ENCODE measurements at places on chromosomes 11 and 22.
A peak's percentile ranks its signal among the peaks of the same experiment; 100 is the strongest.

DNA sequence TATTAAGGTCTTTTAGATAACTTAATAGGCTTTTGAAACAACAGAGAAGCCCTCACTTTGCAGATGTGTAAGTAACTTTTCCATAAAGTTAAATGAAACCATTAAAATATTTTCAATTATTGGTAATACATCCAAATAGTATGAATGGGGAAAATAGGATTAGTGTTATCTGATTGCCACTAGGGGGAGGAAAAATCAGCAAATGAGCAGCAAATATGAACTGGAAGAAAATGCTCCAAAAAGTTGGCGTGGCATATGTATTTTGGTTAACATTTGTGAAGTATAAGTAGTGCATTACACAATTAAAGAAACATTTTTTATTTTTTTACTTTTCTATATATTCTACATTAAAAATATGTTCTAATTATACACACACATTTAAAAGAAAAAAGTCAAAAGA lies 259.8 kb upstream of the ANO5 start:
- DNase-seq, result no peak

- no peak for DNase-seq
Measured at GRCh38 chr11:121961321-121961801, 154.7 kb downstream of the BLID start.

GRCh38 chr22:50602338-50602700 lies 1.7 kb downstream of the MAPK8IP2 start:
- DNase-seq, result no peak

DNA sequence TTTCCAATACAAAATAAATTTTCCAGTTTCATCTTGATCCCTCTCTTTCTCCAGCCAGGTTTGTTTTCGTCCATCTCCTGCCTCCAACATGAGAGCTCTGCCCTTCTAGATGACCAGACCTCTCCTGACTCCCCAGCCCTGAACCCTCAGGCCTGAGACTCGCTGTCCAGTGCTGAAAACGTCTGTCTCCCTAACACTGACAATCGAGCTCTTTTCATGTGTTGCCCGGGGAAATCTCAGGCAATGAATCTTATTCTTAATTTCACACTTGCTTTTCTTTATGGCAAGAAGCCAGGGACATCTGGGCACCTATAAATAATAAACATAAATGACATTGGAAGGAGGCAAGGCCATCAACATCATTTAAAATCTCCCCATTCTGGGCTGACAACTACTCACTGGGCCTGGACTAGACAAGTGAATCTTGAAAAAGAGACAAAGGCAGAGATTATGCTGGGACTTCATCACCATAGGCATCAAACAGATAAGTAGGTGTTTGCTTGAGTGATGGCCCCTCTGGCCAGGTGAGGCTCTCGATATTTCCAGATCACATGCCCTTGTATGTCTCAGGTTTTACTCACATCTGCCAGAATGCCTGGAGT lies 274.5 kb upstream of the B3GAT1 start:
- no peak for DNase-seq

DNA sequence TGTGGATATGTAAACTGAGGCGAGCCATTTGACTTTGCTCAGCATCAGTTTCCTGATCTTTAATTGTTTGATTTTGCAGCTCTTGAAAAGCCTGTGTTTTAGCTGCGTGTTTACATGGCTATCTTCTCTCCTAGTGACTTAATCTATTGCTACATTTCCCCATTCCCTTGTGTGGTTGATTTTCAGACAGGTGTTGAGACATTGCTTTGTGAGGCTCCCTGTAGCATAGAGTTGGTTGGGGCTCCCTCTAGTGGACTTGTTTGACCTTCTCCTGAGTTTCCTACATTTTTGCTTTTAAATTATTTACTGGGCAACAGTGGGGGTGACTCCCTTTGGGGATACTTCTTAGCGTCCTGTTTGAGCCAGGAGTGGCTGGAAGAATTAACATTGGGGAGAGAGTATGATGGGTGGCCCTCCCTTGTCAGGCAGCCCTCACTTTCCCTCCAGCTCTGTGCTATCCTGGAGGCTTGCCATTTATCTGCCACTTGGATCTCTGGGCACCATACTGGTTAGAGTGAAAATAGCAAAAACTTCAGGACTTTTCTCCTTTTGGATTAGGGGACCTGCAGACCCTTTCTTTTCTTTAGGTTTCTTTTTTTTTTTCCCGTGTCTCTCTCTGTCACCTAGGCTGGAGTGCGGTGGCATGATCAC lies 9.2 kb upstream of the CBL start:
- peak; percentile 87 for DNase-seq

- DNase-seq, result no peak
Measured at GRCh38 chr11:103450241-103450640, 341.0 kb downstream of the DYNC2H1 start.

DNA sequence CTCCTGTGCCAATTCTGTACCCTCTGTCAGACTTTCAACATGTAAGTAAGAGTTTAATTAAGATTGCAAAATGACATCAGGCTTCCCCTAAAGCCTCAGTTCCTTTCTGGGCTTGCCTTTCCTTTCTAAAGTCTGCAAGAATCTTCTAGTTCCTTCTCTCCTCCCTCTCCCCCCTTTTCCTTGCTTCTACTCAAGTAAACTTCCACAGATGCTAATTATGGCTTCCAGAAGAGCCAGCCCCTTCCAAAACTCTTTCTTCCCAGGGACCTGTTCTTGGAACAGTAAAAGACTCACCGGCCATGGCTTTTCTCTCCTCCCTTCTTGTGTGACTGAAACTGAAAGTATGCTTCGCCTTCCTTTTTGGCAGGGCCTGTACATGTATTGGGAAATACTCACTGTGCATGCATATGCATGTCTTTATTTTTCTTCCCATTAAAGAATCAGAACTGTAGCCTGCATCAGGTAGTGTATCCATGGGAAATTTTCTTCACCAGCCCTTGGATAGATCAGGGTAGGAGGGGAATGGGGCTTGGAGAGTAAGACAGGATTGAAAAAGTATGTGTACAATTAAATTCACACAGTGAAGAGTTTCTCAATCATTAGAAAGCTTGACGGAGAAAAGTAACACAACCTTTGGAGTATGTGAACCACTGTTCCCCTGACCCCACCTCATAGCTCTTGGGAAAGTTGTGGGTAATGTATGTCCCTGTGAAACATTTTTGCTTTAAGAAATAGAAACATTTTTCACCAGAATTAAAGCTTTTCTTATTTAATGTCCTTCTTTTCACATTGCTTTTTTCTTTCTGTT lies at the start of gene CASP1:
CASP1 (minus strand) TSS at position 332 of the 808 bp plus-strand sequence; CDS start at position 301, 31 bp downstream.
- peak; percentile 71 for DNase-seq

DNA sequence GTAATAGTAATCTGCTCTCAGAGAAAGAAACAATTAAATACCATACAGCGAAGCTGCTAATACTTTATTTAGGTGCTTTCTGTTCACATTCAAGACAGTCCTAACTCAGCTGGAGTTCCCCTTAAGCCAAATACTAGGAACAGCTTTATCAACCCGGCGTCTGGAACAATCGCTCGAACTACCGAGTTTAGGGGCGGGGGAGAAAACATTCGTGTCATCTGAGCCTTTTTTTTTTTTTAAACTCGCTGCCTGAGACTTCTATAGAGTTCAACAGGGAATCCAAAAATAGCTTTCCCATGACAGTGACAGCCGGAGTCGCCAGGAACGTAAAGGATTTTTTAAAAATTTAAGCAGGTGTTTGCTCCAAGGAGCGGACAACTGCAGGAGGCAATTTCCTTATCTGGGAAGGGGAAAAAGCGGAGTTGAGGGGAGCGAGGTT lies 852 bp downstream of the TRAF6 start:
- DNase-seq, result peak; percentile 61

DNA sequence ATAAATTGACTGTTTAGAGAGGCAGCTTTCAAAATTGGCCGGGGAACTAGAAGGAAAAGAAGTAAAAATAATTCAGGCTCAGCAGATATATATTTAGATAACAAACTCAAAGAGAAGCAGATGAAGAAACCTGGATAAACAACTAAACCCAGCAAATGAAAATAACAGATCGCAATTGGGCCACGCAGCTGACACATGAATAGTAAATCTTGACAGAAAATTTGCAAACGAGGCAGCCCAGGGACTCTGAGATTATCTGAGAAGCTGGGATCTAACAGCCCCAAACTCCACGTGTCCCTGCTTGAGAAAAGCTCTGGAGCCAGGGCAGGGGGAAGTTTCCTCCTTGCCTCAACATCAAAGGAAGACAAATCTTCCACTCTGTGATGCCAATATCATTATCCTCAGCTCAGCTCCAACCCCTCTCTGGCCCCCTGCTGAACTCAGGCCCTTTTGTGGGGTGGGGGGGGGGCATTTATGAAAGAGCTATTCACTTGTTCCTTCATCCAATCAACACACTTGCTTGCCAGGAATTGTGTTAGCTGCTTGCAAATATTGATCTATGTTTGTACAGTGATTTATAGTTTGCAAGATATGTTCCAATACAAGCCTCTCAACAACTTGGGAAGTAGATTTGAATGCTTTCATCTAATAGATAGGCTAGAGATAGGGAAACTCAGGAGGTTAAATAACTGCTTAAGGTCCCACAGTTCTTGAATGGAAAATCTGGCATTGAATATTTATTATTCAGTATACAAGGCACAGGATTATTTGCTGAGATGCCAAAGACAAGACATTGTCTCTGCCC lies 72.5 kb upstream of the C11orf87 start:
- DNase-seq, result no peak

DNA sequence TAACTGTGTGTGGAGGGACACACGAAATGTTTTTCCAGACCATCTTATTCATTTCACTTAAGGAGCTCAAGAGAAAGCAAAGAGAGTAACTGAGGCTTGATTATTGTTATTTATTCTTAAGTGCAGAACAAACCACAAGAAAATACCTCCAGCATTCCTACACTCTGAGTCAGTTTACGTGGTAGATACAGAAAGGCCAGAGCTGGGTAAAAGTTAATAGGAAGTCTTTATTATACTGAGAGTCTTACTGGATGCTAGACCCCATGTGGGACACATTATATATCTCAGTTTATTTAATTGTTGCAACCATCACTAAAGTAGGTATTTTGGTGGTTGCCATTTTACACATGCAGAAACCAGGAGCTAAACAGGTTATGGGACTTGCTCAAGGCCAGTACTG lies 261.4 kb upstream of the POU2AF2 start:
- DNase-seq, result no peak

DNA sequence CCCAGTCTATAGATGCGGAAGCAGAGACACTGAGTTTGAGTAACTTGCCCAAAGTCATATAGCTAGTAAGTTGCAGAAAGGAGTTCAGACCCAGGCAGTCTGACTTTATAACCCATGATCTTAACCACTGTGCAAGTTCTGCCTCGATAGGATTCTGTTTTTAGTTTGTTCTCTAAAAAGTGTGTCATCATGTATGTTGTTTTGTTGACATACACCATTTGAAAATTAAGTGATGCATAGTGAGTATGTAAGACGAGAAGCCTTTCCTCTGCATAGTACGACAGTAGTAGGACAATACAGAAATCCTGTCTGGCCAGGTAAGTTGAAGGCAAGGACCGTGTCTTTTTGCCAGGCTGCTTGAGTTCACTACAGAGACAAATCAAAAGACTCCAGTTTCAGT lies 3.3 kb downstream of the ZC3H12C start:
- DNase-seq, result peak; percentile 37

DNA sequence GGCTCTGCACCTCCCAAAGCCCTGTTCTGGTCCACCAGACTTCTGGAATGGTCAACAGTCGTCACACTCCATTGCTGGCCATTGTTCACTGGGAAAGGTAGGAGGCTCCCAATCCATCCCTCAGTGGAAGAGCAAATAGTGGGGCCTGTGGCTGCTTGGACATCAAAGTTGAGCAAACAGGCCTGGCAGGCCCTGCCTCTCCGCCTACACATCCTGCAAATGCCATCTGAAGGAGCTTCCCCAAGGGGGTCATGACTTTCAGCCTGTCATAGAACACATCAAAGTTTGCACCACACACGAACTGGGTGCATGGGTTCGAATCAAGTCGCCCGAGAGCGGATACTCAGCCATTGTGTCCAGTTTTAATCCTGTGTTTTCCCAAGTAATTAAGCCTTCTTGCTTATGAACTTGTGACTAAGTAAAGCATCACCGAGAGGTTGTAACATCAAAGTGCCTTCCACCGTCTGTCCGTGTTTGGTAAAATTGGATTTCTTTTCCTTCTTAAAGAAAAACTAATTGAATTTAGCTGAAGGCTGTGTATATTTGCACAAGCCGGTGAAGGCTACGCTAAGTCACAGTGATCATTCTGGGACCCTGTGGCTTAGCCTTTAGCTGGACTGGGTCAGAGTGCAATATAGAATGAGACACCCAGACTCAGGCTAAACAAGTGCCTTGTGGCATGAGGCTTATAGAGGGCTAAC lies 36.1 kb downstream of the CLPB start:
- DNase-seq, result peak; percentile 70

GRCh38 chr22:38205261-38206128 lies 3.7 kb downstream of the MAFF start:
- DNase-seq, result peak; percentile 33

DNA sequence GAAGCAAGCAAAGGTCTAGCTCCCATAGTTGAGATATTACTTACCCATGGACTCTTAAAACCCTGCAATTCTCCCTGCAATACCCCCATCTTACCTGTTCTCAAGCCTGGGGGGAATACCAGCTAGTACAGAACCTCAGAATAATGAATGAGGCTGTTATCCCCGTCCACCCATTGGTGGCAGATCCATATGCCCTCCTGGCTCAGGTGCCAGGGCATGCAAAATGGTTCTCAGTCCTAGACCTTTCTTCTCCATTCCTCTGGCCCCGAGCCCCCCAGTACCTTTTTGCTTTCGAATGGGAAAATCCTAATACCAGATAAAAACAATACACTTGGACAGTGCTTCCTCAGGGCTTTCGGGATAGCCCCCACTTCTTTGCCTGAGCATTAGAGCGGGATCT lies 86.4 kb downstream of the PIWIL4 start:
- no peak for DNase-seq

- DNase-seq, result no peak
Measured at GRCh38 chr22:23089633-23090456, 19.5 kb downstream of the GNAZ start.

DNA sequence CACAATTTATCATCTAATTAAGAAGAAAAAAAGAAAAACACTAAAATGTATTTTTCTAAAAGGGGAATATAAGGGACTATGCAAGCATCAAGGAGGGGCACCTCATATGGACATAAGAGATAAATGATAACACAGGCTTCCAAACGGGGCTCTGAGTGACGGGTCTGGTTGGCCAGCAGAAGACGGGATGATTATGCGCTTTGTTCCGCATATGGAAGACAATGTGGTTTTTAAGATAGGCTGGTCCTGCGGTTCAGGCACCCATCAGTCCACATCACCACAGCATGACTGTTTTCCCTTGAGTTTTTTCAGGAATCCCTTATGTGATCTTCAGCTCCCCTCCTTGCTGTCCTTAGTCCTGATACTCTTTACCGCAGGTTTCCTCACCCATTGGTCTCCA lies 404.6 kb downstream of the OPCML start:
- DNase-seq, result no peak

GRCh38 chr22:30198152-30198825 lies 48.3 kb downstream of the LIF start:
- no peak for DNase-seq

GRCh38 chr11:43992834-43993637 lies 50.6 kb downstream of the C11orf96 start:
- DNase-seq, result no peak
